T-helper 2 cell (primary cell): ENCODE measurements at places on chromosomes 1 and 21.

- no peak for DNase-seq
Measured at GRCh38 chr1:162080472-162081015, 11.1 kb downstream of the NOS1AP start.

GRCh38 chr1:10675813-10676212 lies 120.6 kb downstream of the CASZ1 start:
- no peak for DNase-seq

DNA sequence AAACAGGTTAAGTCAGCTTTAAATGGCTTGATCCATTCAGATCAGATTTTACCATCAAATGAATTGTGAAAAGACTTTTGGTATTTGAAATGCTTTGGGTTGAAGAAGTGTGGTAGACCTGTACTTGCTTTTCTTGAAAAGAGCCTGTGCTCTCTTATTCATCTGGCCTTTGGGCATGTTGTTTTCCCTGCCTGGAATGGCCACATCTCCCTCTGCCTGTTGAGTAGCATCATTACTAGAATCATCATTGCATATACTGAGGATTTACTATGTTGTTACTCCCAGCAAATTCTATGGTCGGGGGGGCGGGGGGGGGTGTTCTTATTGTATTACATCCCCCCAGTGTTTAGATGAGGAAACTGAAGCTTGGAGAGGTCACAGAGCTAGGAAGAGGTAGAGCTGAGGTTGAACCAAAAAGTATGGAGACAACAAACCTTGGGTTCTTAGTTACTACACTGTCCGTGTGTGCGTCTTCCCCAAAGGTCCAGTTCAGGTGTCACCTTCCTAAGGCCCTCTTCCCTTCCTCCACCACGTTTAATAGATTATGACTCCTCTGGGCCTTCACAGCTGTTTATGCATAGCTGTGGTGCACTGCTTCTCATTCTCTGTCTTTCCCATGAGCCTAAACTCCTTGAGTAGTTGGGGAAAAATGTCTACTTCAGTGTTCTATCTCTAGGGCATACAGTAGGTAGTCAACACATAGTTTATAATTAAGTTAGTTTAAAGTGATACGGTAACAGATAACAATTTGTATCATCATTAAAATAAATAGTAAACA lies 246.4 kb upstream of the HOOK1 start:
- no peak for DNase-seq

DNA sequence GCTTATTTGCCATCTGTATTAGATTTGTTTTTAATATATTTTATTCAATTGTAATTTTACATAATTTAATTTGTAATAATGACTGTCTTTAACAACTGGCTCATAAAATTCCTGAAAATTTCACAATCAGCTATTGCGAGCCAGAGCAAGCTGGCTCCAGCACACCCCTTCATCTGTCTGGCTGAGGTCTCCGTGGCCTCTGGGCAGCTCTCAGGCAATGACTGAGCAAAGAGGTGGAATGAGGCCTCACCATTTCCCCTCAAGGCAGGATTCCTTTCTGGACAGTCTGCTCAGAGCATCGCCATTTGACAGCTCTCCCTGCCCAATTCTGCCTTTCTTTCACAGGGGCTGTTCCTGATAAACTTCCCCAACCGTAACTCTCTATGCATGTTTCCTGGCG lies 5.8 kb upstream of the KANK4 start:
- DNase-seq: no peak

- no peak for DNase-seq
Measured at GRCh38 chr1:60133000-60133673, 59.6 kb upstream of the C1orf87 start.

DNA sequence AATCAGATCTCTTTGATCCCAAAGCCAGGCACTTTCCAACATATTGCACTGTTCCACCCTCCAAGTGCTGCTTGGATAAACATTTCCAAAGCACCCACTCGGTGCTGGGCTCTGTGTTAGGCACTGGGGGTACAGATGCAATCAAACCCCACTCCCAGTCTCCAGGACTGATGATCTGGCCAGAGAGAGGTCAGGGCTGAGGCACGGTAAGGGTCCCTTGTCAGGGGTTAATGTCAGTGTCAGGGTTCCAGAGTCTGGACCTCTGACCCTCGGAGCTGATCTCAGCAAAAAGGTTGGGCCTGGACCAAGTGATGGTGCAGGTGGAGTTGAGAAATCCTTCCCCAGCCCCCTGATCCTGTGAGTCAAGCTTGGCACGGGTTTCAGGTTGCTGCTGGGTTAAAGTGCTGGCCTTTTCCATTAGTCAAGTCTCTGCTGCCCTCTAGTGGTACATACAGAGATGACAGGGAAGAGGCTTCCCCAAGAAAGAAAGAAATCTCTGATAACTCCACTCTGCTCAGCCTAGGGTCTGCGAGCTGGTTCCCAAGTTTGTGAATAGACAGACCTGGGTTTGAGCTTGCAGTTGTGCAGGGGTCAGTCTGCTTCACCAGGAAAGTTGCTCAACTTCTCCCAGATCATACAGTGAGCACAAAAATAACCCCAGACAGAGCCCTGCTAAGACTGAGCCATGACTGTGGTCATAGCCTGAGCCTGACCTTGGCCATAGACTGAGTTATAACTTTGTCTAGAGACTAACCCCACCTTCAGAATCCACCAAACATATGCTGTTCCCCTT lies 74.6 kb downstream of the DMRTA2 start:
- no peak for DNase-seq

DNA sequence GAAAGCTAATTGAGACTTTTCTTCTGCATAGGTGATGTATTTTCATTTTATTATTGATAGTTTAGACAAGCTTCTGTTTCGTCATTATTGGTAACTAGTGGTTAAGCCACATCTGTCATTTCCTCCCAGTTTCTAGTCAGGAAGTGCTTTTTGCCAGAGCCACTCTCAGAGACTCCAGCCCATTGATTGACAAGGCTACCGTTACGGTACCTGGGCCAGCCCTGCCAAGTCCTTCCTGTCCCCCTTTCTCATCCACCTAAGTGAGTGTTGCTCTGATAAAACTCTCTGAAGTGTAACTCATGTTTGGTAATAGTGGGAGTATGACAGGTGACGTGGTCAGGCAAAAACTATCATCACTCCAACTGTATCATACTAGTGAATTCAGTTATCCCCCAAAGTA lies 29.6 kb upstream of the AGL start:
- peak; percentile 85 for DNase-seq

- DNase-seq: no peak
Measured at GRCh38 chr1:77899647-77900320, 11.4 kb downstream of the NEXN start.

DNA sequence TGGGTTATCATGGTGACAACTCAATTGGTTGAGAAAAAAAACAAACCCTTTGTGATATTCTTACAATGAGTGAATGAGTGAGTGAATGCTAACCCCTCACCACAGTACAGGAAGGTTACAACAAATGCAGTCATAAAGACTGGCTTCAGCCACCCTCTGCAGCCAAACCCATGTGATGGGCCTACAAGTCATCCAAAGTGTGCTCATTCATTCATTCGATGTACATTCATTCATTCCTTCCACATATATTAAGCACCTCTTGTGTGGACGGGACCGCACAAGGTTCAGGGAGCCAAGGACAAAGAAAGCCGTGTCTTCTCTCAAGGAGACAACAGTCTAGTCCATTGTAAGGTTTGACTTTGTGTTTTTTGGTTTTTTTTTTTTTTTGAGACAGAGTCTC lies 49.4 kb downstream of the WDR4 start:
- DNase-seq: no peak

DNA sequence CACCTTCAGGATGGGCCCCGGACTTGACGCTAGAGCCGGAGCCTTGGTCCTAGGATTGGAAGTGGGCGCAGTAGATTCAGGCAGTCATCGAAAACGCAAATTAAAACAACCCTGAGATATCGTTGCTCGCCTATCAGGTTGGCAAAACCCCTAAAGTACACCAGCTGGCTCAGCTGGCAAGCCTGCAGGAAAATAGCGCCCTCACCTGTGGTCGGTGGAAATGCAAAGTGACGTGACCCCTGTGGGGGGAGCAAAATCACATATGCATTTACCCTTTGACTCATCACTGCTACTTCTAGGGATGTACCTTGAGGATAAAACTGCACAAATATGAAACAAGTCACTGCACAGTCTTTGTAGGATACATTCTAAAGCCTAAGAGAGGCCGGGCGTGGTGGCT lies 170.3 kb upstream of the TMEM51 start:
- DNase-seq: no peak

DNA sequence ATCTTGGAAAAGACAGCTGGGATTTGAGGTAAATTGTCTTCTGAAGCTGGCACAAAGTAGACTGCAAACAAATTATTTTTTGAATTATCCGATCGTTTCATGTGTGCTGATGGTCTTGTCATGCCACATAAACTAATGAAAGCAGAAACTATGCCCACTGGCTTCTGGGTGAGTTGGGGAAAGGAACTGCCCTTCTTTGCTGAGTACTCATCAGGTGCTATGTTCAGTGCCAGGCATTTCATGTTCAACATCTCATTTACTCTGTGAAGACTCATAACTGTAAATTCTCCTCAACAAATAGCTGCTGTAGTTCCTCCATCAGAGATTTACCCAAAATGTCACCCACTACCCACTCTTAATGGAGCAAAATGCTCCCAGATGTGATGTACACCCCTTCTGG lies 1.2 kb downstream of the TRIT1 start:
- DNase-seq: no peak

- no peak for DNase-seq
Measured at GRCh38 chr1:205142102-205142469, 20.3 kb upstream of the RBBP5 start.

GRCh38 chr1:47532921-47533792 lies 95.3 kb downstream of the FOXD2 start:
- DNase-seq: no peak

DNA sequence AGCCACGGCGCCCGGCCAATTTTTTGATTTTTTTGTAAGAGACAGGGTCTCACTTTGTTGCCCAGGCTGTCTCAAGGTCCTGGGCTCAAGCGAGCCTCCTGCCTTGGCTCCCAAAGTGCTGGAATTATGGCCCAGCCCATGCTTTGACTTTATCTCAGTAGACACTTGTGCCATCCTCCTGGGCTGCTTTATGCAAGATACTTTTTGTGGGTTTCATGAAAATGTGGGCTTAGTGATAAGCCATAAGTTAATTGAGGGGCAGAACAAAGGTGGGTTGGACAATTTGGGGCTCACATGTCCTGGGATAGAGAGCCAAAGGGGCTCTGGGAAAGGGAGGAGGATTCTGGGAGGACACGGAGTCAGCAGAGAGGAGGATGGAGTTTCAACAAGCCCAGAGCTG lies 22.0 kb downstream of the ALPL start:
- DNase-seq: no peak

DNA sequence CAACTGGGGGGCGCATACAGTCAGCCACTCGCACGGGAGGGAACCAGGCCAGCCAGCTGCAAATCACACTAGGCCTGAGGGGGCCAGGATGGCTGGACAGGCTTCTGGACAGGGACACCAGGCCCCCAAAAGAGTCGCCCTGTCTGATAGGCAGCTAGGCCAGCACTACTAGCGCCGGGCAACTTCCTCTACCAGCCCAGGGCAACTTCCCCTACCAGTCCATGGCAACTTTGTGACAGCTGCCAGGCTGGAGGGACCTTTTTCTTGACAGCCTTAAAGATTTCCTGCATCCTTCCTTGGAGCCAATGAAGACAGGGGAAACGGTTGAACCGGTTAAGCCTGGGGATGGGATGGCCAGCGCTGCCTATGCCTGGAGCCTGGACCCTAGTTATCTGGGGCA lies 5.1 kb downstream of the IFFO2 start:
- DNase-seq: no peak

DNA sequence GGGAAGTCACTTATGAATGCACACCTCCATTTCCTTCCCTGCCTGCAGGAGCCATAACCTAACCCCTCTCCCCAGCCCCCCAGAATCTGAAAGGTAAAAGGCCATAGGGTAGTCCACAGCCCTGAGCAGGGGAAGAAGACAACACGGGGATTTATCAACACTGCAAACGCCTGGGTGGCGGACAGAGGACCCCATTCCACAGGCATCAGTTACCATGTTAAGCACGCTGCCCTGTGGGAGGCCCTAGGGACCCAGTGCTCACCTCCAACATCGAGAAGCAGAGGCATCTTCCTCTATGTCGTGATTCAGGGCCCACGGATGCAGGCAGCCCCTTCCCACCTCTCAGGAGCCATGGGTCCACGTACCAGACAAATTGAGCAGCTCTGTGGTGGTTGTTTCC lies 523.8 kb downstream of the MATN1 start:
- DNase-seq: no peak

- DNase-seq: no peak
Measured at GRCh38 chr1:209513226-209513625, 70.3 kb upstream of the CAMK1G start.

DNA sequence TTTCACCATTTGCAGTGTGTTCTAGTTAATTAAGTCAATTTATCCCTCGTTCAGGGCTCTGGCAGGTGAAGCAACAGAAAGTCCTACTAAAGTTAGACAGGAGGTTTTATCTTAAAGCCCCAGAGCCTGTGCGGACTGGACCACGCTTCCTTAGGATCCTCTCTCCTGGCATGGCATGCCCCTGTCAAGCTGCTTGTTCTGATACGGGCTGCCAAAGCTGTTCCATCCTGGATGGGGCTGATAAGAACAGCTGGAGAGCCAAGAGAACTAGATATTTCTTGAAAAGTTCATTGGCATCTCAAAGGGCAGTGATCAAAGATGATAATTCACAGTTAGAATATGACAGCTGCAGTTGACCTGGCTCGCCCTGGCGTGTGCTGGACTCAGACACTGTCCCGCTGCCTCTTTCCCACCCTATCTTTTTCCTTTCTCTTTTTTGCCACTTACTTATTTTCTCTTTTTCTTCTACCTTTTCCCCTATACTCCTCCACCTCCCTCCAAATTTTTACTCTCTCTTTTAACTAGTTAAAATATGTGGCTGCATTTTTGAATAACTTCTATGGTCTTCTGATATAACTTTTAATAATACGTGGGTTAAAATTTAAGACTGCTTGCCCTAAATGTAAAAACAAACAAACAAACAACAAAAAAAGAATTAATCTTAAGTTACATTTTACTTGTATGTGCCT lies 96.7 kb downstream of the ABCA4 start:
- no peak for DNase-seq

DNA sequence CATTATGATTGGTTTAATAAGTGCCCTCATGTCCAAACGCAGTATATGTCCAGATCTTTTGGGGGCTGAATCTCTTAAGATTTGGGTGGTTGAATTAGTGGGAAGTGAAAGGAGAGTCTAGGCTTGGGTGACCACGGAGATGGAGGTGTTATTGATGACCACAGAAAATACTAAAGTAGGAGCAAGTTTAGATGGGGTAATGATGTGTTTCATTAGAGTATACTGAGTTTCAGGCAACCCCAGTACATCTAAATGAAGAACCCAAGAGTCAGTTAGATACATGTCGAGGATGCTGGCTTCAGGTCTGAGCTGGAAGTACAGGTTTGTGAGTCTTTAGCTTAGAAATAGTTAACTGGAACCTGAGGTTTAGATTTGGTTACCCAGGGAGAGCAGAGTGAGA lies 6.5 kb upstream of the ZZZ3 start:
- no peak for DNase-seq
